ENCODE measurements at places on chromosomes 12 and 14. TPM values are rescaled to one million over a fixed set of nuclear protein-coding genes. Genes with fewer than 3 reads are reported as not detected.

The RHEBL1 gene
- total RNA-seq = 0.94 TPM

The SPRING1 gene
- 22.7 TPM for total RNA-seq

The NOVA1 gene
- 1.9 TPM for total RNA-seq

The TCL1B gene
- total RNA-seq = not detected

The STAC3 gene
- total RNA-seq = 0.19 TPM

The NTF3 gene
- not detected for total RNA-seq

The UNC79 gene
- under 0.01 TPM for total RNA-seq

The CYP27B1 gene
- total RNA-seq = 0.54 TPM

The SLC8A3 gene
- total RNA-seq = 0.09 TPM

The SLC10A1 gene
- total RNA-seq = not detected

The CACNA2D4 gene
- 0.81 TPM for total RNA-seq

The BRAP gene
- total RNA-seq = 16.3 TPM

The SERPINA10 gene
- total RNA-seq = not detected

The EGLN3 gene
- total RNA-seq = 13.1 TPM

The LHX5 gene
- not detected for total RNA-seq

The GPR132 gene
- total RNA-seq = not detected

The RNASE4 gene
- 6.6 TPM for total RNA-seq

The GPX2 gene
- 0.09 TPM for total RNA-seq

The HOXC13 gene
- total RNA-seq = not detected

The SINHCAF gene
- total RNA-seq = 55.7 TPM

The NR1H4 gene
- not detected for total RNA-seq

The ALDH2 gene
- 62.4 TPM for total RNA-seq

The RAD51B gene
- 12.8 TPM for total RNA-seq

The TESPA1 gene
- not detected for total RNA-seq

The IQSEC3 gene
- total RNA-seq = not detected

The ABCC9 gene
- 0.19 TPM for total RNA-seq

The ULK1 gene
- total RNA-seq = 15.2 TPM

The PTPN6 gene
- total RNA-seq = 0.09 TPM

The BCL11B gene
- 0.09 TPM for total RNA-seq

The OR4E1 gene
- not detected for total RNA-seq

The ITGB7 gene
- total RNA-seq = 0.38 TPM

The PRPH gene
- 0.19 TPM for total RNA-seq

The RHOJ gene
- 112 TPM for total RNA-seq

The RNF212B gene
- not detected for total RNA-seq

The KRT78 gene
- not detected for total RNA-seq

The PRKD1 gene
- 10.4 TPM for total RNA-seq

The HOXC4 gene
- total RNA-seq = not detected

The CAPZA3 gene
- not detected for total RNA-seq

The ABHD12B gene
- not detected for total RNA-seq

The ERH gene
- 360 TPM for total RNA-seq

The PZP gene
- 1.5 TPM for total RNA-seq

The CACNA1C gene
- not detected for total RNA-seq

The RAD9B gene
- 0.38 TPM for total RNA-seq

The PPM1H gene
- 3.8 TPM for total RNA-seq

The SYNDIG1L gene
- total RNA-seq = not detected

The AVPR1A gene
- not detected for total RNA-seq

The TMEM253 gene
- not detected for total RNA-seq

The ACAD10 gene
- 7.1 TPM for total RNA-seq

The SRRM4 gene
- not detected for total RNA-seq

The DACT1 gene
- total RNA-seq = 0.18 TPM
